Right cardiac atrium (tissue), 5 donors: ENCODE measurements at places on chromosomes 11 and 22. TPM values are rescaled to one million over a fixed set of nuclear protein-coding genes. Genes with fewer than 3 reads are reported as not detected.
A peak's percentile ranks its signal among the peaks of the same experiment; 100 is the strongest.

DNA sequence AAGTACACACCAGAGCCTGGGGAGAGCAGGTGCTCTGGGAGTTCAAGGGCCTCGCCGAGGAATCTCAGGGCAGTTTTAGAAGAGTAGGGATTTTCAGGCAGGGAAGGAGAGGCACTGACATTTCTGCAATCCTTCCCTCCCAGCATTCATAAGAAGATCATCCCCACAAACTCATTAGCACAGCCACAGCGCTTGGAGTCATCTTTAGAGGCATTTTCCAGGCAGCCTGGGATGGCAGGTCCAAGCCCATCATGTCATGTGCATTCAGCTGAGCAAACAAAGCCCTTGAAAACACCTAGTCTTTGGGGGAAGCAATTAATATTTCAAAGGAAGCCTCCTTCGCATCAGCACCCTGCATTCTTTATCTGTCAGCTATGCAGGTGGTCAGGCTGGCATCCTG is 43.8 kb downstream of the MAP6 start:
- DNase-seq: no peak

POU2AF3 gene
- 0.40 TPM for total RNA-seq

DNA sequence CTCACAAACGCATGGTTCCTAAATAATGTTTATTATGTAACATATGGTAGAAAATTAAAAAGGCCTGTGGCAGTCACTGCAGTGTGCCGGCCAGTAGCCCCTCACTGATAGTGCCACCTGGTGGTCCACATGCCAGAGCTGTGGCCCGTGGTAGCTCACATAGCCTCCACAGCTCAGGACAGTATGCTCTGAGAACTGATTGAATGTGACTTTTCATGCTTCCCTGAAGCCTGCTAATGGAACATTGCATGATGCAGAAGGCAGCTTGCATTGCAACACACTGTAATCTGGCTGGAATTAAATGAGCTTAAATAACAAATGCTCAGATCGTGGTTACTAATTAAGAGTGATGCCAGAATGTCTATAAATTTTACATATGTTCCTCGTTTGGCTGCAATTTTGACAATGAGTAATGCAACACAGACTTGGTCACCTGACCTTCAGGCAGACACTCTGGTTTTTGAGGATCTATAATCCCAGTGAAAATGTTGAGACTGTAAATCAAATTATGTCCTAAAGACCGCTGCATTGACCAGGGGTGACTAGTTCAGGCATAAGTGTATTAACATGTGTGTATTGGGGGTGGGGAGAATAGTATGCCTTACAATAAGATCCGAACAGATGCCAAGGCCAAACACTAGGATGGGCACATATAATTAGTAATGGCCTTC is 566.4 kb downstream of the METTL15 start:
- DNase-seq: peak; percentile 39

DNA sequence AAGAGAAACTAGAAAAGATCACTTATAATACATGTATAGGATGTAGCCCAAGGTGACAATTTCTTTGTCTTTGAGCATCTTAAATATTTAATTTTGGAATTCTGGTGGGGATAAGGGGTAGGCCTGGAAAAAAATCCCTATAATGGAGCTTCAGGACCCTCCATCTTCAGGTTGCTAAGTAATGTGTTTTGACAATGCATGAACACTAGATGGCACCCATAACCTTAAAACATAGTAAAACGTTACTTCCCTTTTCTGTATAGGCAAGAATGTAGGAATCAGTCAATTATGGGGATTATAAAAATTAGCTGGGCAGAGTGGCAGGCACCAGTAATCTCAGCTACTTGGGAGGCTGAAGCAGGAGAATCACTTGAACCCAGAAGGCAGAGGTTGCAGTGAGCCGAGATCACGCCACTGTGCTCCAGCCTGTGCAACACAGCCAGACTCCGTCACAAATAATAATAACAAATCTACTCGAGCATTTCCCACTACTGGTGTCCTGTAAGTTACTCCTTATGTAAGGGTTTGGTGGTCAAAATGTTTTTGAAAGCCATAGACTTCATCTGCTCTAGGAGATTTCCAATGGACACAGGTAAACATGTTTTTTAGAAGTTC is 541.9 kb upstream of the CCDC90B start:
- no peak for DNase-seq

BLID gene
- total RNA-seq: 1.7 TPM

HIC2 gene
- total RNA-seq: 2.1 TPM

DNA sequence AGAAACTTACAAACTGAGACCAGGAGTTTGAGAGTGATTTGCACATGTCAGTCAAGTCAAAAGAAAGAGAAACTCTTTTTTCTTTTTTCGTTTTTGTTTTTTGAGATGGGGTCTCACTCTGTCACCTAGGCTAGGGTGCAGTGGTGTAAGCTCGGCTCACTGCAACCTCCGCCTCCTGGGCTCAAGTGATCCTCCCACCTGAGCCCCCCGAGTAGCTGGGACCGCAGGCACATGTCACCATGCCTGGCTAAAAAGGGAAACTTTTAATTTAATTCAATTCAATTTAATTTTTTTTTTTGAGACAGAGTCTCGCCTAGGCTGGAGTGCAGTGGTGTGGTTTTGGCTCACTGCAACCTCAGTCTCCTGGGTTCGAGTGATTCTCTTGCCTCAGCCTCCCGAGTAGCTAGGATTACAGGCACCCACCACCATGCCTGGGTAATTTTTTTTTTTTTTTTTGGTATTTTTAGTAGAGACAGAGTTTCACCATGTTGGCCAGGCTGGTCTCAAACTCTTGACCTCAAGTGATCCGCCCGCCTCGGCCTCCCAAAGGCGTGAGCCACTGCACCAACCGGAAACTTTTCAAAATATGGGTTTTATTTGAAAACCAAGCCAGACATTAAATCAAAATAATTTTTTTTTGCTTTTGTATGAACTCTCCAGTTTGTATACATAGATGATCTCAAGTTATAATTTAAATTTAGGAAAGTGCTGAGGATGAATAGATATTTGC is 9.9 kb downstream of the UCP3 start:
- no peak for DNase-seq

- no peak for DNase-seq
Measured at GRCh38 chr22:27747396-27748221, 53.9 kb downstream of the MN1 start.

OR4D6 gene
- not detected for total RNA-seq

- no peak for DNase-seq
Measured at GRCh38 chr11:31499576-31500178, 9.7 kb downstream of the IMMP1L start.

P2RX6 gene
- 6.7 TPM for total RNA-seq

DNA sequence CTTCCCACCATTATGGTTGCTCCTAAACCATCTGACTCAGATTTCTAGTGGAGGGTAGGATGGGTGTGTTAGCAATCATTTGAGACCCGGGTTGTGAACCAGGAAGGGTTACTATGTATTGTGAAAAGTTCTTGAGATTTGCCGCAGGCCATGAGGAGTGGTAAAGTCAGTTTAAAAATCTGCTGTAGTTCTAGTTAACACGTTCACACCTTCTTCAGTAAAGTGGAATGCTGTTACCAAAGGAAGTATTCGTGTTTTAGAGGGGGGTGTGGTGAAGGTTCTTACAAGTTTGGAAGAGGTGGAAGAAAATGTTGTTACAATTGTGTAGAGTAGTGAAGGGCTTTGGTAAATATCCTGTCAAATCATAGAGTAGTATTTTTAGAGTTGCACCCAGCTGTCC is 2.6 kb downstream of the MTMR3 start:
- DNase-seq: no peak

GRCh38 chr11:132493801-132494200 is 1038.5 kb downstream of the OPCML start:
- no peak for DNase-seq

DNA sequence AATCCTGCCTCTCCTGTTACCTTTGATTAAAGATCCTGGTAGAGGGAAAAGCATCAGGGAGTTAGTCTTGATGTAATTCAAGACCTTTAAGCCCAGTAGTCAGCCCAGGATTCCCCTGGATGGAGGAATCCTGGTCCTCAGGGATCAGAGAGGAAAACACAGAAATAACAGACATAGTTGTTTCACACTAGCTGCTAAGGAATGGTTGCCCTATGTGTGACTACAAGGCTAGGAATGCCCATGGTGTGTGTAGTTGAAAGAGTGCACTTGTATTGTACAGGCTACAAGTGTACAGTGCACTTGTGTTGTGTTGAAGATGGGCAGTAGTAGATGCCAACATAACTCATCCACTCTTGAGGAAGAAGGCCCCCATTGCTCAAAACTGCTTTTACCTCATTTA is 226.8 kb downstream of the AASDHPPT start:
- DNase-seq: no peak

- peak; percentile 96 for DNase-seq
Measured at GRCh38 chr22:35376728-35377472, 4.0 kb upstream of the HMOX1 start.

DNA sequence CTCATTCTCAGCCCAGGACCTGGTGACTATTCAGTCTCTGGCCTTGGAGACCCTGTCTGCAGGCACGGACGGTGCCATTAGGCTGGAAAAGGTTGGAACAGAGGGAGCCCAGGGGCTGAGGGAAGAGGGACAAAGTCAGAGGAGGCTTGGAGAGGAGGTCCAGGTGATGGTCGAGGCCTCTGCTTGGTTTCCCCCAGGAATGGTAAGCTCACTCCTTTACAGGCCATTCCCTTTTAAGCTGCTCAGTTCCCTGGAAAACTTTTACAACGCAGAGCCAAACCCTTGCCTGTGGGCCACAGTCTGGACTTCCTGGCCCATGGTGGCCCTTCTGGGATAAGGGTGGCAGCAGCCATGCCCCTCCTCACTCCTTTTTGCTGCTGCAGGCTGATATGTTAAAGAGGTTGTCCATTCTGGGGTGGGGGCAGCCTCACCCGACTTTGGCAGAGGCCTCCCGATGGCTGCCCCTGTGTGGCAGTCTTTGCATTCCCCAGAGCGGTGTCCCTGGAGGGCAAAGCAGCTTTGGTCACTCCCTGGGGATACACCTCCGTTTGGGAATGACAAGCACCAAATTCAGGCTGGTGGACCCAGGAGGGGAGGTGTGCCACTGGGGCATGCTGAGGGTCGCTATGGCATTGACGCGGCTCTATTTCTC is 34.0 kb upstream of the RFPL3 start:
- DNase-seq: no peak

- no peak for DNase-seq
Measured at GRCh38 chr22:48742556-48743343, 1084.9 kb downstream of the BRD1 start.

GRCh38 chr22:49487950-49488349 is 339.7 kb downstream of the BRD1 start:
- DNase-seq: no peak

MUC2 gene
- total RNA-seq: 0.03 TPM

- DNase-seq: no peak
Measured at GRCh38 chr11:77081976-77082836, 15.4 kb downstream of the CAPN5 start.

JAML gene
- 5.3 TPM for total RNA-seq

- DNase-seq: no peak
Measured at GRCh38 chr11:21931436-21932101, 261.3 kb upstream of the ANO5 start.

MAPK8IP2 gene
- total RNA-seq: 0.39 TPM

CYTH4 gene
- 5.1 TPM for total RNA-seq

GRCh38 chr11:83054904-83055380 is 16.8 kb downstream of the RAB30 start:
- no peak for DNase-seq

TRPM5 gene
- not detected for total RNA-seq

DNA sequence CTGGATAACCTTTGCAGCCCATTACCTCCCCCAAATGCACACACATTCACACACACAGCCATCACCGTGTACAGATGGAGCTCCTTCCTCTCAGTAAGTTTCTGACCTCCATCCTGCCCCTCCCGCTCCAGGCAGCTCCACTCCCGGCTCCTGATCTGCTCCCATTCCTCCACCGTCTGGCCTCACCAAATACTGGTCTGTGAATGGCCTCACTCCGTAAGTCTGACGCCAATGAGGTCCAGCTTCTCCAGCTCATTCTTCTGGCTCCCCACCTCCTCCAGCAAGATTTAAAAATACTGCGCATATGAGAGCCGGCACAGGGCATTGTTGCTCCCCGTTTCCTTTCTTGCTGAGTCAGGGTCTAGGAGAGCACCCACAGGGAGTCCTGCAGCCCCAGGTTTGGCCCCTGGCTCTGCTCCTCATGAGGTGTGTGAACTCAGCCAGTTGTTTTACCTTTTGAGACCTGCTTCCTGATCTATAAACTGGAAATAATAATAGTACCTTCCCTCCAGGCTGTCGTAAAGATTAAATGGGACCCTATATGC is 14.0 kb upstream of the TUB start:
- no peak for DNase-seq

DNA sequence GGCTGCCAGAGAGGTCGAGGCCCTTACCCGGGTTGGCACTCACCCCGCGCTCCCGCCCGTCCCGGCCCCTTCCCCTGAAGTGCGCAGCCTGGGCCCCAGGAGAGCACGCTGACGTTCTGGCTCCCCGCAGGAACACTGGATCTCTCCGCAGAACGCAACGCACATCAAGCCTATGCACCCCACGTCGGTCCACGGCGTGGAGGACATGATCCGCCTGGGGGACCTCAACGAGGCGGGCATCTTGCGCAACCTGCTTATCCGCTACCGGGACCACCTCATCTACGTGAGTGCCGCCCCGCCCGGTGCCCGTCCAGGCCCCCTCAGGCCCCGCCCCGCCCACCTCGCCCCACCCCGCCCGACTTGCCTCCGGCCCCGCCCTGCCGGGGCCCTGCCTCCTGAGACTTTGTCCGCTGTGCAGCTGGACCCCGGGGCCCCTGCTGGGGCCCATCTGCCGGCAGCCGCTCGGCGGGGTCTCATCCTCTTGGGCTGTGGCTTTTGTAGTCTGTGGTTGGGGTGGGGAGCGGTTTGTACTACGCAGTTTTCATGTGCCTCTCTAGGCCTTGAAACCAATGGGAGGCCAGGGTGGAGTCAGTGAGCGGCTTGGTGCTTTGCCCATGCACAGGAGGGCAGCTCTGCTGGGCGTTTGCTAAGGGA is 19.7 kb downstream of the MYO7A start:
- no peak for DNase-seq

DNA sequence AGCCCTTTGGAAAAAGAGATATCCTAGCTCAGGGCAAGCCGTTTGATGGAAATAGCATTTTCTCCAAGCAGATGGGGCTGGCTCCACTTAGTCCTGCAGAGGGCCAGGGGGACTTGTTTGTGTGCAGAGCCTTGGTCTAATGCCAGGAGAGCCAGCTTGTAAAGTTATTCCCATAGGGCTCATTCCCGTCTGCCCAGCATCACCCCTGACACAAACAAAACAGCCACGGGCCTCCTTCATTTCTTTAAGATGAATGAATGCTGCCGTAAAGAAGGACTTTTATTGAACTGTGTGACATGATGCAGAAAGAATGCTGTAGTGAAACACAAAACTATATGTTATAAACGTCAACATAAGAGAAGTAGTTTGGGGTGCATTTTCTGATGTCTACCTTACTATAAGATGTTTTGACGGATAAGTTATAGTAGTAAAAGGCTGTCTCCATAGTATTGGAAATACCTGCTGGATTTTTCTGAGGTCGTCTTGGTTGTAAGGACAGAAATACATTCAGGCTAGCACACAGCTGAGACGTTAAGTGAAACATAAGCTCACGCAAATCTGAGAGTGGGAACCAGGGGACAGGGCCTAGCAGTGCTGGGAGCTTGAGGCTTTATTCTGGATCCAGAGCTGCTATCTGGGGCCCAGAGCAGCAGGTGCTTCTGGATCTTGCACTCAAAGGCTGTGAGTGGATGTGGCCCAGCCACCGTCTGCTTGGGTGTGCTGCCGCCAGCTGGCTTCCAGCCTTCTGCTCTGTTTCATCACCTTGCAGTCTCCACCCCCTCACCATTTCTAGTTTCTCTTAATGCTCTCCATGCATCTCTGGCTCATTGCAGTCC is 53.3 kb downstream of the NCAM1 start:
- DNase-seq: peak; percentile 69

- DNase-seq: no peak
Measured at GRCh38 chr11:23732026-23732425, 764.8 kb upstream of the LUZP2 start.

CTSW gene
- 1.7 TPM for total RNA-seq
